COLO829 (cell line): ENCODE measurements at places on chromosomes 5 and 9.

DNA sequence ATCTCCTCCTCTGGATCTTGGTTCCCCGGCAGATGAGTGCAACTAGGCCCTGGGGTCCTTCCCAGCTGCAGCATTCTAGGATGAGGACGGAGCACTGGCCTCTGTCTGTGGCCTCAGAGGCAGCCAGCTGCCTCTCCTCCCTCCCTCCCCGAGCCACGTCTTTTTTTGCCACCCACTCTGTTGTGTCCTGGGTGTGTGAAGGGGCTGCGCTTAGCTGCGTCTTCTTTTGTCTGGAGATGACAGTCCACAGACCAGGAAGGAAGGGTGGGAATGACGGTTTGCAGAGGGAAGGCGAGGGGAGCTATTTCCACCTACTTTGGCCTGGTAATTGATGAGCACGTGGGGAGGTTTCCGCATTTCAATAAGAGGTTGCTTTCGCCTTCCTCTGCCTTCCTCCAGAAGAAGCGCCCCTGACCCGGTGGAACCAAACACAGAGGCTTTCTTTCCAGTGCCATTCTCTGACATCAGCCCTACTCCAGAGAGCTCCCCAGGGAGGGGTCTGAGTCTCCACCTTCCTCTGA is 34.5 kb upstream of the GABRP start:
- no peak for DNase-seq

GRCh38 chr5:144105371-144105770 is 65.1 kb downstream of the YIPF5 start:
- no peak for DNase-seq

- no peak for DNase-seq
Measured at GRCh38 chr5:54524704-54525103, 7.1 kb downstream of the SNX18 start.

DNA sequence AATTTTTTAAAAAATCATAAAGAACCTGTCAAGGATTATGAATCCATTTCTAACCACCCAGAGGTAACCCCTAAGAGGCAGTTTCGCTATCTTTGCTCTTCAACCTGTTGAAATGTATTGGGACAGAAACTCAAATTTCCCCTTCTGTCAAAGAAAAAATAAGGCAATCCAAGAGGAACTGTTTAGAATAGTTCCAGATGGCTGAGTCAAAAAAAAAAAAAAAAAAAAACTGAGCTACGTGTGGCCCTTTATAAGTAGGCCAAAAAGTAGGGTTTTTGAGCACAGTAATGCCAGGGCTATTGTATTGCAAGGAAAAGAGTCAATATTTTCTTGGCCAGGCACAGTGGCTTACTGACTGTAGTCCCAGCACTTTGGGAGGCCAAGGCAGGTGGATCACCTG is 94.9 kb downstream of the RAD23B start:
- no peak for DNase-seq

DNA sequence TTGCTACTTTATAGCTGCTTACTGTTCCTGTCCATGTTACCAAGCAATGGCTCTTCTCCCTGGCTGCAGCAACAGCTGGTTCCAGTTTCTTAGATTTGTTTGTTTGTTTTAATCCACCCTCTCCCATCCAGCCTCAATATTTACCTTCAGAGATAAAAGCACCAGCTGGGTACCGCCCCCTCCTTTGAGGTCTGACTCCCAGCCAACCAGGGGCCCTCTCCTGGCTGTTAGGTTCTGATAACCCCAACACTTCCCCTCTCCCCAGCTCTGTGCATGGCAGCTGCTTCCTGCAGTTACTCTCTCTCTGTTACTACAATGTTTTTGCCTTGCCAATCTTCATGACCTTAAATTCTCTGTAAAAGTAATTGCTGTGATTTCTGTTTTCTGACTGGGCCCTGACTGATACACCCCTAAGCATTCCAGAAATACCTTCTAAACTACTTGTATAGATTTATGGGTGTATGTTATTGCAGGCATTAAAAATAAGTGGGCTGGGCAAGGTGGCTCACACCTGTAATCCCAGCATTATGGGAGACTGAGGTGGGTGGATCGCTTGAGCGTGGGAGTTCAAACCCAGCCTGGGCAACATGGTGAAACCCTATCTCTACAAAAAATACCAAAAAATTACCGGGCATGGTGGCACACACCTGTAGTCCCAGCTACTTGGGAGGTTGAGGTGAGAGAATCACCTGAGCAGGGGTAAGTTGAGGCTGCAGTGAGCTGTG is 2.6 kb upstream of the GCNT1 start:
- no peak for DNase-seq

- no peak for DNase-seq
Measured at GRCh38 chr5:82720213-82721086, 356.7 kb downstream of the TMEM167A start.

GRCh38 chr9:68581696-68582095 is 41.0 kb upstream of the TMEM252 start:
- no peak for DNase-seq

GRCh38 chr9:77585335-77585786 is 62.8 kb downstream of the GNA14 start:
- DNase-seq = peak; percentile 57

- DNase-seq = no peak
Measured at GRCh38 chr5:9428272-9428671, 117.6 kb downstream of the SEMA5A start.

DNA sequence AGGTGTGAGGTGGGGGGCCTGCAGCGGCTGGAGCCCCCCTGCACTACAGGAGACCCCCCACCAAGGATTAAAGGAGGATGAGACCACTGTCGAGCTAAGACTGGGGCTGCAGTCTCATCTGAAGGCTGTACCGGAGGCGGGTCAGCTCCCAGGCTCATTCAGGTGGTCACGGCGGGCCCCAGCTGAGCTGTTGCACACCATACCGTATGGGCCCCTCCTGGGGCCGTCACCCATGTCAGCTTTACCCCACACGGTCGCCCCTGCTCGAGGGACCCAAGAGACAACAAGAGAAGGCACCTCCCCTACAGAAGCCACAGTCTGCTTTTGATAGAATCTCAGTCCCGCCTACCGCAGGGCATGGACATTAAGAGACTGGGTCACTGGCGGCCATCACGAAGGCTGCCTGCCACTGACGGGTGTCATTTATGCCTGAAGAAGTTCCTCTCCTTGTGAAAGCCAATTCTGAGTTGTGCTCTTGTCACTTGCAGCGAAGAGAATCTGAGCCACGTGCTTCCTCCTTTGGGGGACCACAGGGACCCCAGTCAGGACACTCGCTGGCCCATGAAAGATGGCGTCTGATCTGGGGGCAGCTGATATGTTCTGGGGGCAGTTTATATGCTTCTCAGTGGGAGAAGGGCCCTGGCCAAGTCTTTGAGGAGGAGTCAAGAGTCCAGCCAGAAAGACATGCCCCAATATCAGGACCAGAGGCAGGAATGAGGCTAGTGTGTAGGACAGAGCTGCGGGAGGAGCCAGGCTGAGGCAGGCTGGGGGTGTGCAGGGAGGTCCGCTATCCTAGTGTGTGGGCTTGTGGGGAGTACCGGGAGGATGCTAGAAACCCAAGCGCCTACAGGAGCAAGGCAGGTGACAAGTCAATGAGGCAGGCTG is 102.4 kb downstream of the ZNF354C start:
- DNase-seq = no peak

DNA sequence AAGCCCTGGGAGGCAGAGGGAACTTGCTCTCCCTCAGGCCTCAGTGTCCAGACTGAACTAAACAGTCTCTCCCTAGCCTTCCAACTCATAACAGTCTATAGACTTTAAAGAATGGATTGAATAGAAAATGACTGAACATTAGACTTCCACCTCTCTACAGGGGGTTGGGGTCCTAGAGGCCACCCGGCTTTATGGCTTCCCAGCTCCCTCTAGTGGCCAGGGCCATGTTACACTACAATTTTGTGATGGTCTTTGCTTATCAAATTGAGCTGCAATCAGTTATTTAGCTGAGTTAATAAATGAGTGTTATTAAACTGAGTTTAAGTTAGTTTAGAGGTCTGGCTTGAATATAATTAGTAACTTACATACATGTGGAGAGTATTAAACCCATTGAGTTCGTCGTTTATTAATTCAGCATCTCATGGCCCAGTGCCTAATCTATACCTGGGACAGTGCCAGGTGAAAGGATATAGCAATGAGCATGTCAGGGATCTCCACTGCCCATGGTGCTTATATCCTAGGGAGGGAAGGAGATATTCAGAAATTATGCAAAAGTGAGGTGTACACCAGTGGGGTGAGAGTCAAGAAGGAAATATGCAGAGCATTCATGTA is 105.2 kb downstream of the SH3TC2 start:
- DNase-seq = peak; percentile 13

- no peak for DNase-seq
Measured at GRCh38 chr5:32506201-32506661, 61.7 kb upstream of the ZFR start.

- no peak for DNase-seq
Measured at GRCh38 chr9:114180696-114181606, 25.6 kb downstream of the COL27A1 start.

DNA sequence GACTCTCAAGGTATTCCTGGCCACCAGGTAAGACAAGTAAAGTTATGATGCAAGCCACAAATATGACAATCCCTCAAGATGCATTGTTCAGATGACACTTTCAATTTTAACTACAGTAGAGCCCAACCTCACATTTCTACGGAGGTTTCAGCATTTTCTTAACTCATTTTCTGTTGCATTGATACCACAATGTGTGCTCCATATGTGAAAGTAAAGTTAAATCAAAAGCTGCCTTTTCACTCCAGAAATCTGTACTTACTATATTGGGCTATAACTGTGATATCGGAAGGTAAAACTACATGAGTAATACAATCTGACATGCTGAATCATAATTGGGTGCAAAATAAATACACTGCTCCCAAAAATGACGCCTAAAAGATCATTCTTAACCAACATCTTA is 333.6 kb upstream of the MEF2C start:
- DNase-seq = no peak

DNA sequence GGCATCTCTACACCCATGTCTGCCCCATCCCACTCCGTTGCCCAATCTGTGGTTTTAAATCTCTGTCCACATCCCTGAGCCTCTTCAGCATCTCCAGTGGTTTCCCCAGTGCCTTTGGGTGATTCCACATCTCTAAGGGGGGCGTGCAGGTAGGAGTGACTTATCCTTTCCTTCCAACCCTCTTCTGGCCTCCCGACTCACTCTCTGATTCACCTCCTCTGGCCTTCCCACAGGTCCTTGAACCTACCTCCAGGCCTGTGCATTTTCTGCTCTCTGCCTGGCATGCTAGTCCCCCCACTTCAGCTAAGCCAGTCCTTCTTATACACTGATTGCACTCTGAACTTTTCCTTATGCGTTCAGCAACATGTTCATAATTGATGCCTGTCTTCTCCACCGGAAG is 99.0 kb downstream of the RALGPS1 start:
- no peak for DNase-seq

DNA sequence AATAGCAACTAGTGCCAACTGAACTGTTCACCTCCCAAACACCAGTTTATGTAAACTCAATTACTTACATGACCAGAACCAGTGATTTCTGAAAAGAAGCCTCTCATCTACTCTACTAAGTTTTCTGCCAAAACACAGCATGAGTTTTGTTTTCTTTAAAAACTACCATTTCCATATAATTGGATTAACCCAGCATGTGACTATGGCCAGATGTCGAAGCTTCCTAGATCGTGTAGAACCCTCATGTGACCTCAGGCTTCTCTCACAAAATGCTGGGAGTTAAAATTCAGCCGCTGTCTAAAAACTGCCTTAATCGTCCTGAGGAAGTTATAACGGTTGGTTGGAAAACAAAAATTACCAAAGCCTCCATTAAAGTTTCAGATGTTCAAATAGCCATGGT is 303.5 kb downstream of the IRX1 start:
- no peak for DNase-seq

DNA sequence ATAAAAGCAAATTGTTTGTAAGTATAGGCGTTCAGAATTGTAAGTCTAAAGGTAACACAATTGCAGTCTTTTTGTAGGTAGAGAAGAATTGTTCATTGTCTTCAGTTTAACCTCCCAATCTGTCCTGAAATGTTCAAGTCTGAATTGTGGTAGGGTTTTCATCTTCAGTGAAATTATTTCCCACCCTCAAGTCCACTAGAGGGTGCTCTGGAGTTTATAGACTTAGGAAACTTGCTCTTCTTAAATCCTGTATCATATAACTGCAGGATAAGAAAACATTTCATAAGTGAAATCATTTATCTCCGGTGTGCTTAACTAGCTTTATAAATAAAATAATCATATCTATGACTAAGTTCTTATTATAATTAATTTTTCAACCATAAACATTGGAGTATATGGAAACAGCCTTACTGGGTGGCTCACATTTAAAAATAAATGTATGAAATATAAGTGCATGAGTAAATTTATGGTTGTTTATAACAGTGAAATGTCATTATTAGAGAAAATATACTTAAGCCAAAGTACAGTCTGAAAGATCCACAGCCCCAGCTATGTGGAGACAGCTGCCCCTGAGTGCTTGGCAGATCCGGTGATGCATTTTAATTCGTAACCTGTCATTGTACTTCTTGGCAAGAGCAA is 182.4 kb upstream of the OTULINL start:
- peak; percentile 8 for DNase-seq

GRCh38 chr5:122499585-122499984 is 187.5 kb downstream of the SNCAIP start:
- DNase-seq = no peak

DNA sequence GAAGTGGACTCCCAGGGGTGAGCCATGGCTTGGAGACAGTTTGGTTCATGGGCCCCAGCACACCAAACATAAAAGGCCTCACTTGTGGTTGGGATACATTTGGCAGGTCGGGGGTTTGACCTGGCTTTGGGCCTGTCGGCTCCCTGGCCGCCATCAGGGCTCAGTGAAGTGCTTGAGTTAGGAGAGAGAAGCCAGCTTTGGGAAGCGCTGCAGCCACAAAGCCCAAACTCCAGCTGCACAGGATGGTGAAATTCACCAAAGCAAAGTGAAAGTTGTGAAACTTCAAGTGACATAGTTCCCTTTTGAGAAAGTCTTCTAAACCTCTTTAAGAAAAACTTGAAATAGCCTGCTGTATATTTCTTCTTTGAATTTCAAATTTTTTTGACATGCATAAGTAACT is 27.5 kb downstream of the SLC46A2 start:
- DNase-seq = no peak

DNA sequence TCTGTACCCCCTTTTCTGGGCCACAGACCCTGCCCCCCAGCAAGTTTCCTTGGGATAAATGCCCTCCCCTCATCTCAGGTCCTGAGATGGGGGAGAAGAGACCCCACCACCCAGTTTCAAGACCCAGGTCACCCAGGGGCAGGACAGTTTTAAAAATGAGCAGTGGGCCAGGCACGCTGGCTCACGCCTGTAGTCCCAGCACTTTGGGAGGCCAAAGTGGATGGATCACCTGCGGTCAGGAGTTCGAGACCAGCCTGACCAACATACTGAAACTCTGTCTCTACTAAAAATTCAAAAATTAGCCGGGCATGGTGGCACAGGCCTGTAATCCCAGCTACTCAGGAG is 6.1 kb downstream of the PTGES2 start:
- no peak for DNase-seq

DNA sequence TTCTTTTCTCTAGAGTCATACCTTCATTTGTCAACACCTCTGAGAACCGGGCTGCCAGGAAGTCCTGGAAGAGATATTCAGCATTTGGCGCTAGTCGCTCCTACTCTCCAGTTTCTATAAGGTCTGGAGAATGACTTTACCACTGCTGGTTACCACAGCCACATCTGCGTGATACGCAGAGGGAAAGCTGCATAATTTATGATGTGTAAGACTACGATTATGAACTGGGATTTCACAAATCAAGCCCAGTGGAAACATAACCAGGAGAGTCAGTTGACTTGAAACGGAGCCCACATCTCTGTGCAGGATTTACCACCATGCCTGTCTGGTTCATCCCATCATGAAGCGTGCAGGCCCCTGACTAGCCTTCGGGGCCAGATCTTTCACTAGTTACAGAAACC is 72.6 kb downstream of the FGF1 start:
- no peak for DNase-seq
